HAP-1 (cell line): ENCODE measurements at places on chromosomes 16 and 17.

GRCh38 chr17:75611851-75612429 lies 21.3 kb upstream of the SMIM5 start:
- no peak for DNase-seq

- no peak for DNase-seq
Observed at GRCh38 chr16:72123426-72123825, 29.8 kb downstream of the DHX38 start.

GRCh38 chr17:78538033-78538776 lies 39.0 kb downstream of the DNAH17 start:
- DNase-seq = no peak

DNA sequence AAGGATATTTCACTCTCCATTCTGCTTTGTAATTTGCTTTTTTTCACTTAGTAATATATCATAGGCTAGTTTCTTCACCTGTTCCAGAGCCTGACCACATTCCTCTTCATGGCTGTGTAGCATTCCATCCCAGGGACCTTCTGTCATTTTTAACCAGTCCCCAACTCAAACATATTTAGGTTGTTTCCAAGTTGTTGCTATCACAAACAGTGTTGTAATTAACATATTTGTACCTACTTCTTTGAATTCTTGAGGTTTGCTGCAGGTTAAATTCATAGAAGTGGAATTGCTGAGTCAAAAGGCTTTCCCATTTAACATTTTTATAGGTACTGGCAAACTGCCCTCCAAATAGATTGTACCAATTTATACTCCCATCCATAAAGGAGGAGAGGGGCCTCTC lies 65.1 kb upstream of the MED9 start:
- DNase-seq = no peak

DNA sequence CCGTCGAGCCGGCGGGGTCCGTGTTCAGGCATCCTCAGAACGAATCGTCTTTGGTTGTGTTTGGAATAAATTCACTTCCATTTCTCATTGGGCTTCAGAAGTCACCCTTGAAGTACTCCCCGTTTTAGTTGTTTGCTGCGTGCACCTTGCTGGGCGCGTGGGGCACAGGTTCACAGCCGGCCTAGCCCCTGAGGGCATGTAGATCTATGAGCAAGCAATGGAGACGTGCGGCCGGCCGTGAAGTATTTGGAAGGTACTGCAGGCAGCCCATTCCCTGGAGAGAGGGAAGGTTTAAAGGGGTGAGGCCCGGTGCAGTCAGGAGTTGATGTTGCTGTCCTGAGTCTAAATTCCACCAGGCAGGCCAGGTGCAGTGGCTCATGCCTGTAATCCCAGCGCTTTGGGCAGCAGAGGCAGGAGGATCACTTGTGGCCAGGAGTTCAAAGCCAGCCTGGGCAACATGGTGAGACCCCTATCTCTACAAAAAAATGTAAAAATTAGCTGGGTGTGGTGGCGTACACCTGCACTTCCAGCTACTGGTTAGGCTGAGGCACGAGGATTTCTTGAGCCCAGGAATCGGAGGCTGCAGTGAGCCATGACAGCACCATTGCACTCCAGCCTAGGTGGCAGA lies 714 bp downstream of the ACSF3 start:
- DNase-seq = peak; percentile 53

DNA sequence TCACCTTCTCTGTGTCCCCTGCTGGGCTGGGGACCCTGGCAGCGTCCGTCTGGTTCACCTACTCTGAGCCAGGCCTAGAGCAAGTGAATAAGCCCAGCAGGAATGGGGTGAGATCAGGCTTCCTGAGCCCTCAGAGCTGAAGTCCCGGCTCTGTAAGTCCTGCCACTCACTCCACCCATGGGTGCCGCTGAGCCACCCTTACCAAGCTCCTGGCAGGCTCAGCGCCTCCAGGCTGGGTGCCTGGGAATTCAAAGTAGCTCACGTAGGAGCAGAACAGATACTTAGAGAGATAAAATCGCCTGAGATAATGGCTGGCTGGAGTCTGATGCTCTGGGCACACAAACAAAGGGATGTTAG lies 9.8 kb upstream of the LASP1NB start:
- DNase-seq = no peak

DNA sequence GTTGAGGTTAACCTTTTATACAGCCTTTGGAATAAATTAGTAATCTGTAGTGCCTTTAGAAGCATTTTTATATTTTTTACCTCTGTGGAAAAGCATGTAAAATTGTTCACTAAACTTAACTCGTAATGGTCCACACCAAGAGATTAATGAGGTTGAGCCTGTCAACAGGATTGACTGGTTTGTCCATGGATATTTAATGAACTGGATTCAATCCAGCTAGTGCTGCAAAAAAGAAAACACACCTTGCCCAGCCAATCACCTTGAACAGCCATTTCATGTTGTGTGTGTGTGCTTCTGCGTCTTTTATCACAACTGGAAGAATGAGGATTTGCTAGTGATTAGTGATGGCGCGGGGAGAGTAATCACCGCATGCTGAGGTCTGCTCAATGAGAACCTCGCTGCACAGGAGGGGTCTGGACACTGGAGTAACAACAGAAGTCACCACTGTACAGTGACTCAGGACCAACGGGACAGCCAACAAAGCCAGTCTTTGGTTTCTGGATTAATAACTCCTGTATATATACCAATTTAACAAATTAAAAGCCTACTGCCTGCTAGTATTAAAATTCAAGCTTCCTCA lies 33.7 kb downstream of the LITAFD start:
- DNase-seq = no peak

DNA sequence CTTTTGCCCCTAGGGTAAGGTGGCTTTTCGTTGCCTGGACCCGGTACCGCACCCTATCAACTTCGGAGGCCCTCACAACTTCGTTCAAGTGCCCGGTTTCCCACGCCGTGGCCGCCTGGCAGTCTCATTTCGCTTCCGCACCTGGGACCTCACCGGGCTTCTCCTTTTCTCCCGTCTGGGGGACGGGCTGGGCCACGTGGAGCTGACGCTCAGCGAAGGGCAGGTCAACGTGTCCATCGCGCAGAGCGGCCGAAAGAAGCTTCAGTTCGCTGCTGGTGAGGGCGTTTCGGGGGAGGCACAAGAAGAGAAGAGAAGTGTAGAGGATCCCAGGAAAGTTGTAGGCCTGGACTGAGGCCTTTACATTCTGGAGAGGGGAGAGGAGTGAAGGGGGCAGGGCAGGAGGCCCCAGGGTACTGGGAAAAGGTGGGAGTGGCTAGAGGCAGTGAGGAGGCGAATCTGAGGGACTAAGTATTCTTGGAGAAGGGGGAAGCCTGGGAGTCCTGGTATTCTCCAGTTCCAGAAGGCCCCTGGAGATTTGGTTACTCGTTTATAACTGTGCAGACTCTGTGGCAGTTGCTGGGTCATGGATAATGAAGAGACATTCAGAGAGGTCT lies 5.5 kb downstream of the CNTNAP1 start:
- no peak for DNase-seq

GRCh38 chr17:58338841-58339754 lies 10.5 kb upstream of the TSPOAP1 start:
- DNase-seq = no peak

- DNase-seq = no peak
Observed at GRCh38 chr17:8939496-8940334, 25.8 kb downstream of the PIK3R5 start.

GRCh38 chr16:76897816-76898215 lies 293.2 kb upstream of the MON1B start:
- DNase-seq = no peak

DNA sequence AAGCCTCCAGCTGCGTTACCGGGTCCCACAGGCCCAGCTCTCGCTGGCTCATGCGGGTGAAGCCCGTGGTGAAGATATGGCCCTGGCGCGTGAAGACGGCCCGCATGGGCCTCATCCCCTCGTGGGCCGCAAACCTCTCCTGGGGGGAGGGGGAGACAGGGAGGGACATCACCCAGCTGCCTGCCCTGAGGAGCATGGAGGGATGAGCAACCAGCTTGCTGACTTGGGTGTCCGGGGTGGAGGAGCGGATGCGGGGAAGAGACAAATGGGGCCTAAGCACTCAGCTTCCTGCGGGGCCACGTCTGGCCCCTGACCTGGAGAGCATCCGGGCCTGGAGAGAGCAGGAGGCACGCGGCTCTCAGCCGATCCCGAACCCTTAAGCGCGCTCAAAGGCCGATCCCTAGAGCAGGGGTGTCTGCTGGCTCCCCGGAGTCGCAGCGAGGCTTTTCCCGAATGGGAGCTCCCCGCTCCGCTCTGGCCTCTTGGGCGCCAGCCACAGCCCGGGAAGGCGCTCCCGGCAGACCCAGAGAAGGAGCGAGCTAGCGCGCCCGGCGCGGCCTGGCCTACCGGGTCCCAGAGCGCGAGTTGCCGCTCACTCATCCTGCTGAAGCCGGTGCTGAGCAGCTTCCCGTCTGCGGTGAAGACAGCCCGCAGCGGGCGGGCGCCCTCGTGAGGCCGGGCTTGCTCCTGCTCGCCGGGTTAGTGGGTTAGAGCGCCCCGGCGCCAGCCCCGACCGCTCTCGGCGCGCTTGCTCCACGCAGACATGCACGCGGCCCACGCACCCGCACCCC lies 5.0 kb downstream of the CORO6 start:
- DNase-seq = peak; percentile 77

GRCh38 chr16:4561596-4561995 lies 5.5 kb downstream of the C16orf96 start:
- DNase-seq = no peak

DNA sequence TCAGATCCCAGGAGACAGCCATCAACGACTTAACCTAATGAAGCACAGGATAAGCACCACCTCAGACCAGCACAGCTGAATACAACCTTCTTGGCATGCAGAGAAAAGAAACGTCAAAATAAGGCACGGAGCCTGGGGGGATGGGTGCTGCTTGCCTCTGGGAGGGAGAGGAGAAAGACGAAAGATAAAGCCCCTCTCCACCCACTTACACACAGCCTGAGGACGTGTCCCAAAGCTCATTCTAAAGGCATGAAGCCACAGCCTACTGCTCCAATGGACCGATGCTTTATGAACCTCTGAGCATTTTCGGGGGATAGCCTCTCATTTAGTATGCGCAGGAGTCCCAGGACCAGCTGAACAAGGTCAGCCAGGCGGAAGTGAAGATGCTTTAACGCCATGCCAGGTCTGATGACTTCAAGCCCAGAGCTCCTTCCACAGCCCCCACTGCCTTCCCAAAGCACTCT lies 31.1 kb downstream of the ST3GAL2 start:
- DNase-seq = no peak

DNA sequence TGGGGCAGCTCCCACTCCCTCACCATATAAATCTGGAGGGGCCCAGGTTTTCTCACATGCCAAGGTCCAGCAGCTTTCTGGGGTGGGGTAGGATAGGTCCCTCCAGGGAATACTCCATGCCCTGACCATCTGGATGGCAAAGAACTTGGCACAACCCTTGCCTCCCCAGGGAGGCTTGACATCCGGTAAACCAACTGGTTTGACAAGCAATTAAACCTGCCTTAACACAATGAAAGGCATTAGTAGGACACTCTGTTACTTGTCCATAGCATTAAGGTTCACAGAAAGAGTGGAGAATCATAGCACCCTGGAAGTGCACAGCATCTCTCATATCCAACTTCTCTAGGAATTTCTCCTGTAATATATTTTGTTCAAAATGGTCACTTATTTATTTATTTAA lies 63.9 kb upstream of the MAF start:
- no peak for DNase-seq

GRCh38 chr17:57439651-57440050 lies 183.3 kb downstream of the MSI2 start:
- no peak for DNase-seq

- DNase-seq = no peak
Observed at GRCh38 chr17:73532421-73532901, 111.8 kb downstream of the SDK2 start.

GRCh38 chr16:87924811-87925670 lies 11.3 kb downstream of the CA5A start:
- DNase-seq = no peak

DNA sequence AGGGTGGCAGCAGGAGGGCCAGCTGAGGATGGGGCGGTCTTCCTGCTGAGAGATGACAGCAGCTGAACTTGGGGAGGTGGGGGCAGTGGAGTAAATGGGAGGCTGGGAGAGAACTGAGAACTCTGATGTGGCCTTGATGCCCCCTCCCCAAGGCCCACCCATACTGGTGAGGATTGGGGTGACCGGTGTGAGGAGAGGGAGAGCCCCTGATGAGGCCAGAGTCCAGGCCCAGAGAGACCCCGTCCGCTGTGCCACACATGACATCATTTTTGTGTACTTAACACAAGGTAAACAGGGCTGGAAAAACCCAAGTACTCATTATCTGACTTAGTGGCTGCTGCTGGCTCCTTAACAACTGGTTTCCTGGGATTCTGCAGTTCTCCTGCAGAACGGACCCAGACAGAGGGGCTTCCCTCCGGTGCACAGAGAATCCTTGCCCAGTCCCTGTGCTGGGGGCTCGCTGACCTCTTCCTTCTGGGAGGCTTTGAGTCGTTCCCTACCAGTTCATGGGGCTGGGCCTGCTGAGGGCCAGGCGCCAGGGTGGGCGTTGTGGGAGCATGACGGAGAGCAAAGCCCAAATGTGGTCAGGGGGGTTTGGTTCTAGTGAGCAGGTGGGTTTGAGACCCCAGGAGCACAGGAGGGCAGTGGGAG lies 207.6 kb downstream of the RAB11FIP4 start:
- no peak for DNase-seq

GRCh38 chr16:51440131-51440889 lies 289.2 kb upstream of the SALL1 start:
- DNase-seq = no peak

GRCh38 chr17:77596491-77597417 lies 361.7 kb upstream of the TNRC6C start:
- no peak for DNase-seq
